Hypothalamus (tissue), 51 donors: ENCODE measurements at places on chromosomes 6 and 20.

GRCh38 chr20:42482808-42483207 is 706.9 kb downstream of the PTPRT start:
- no peak for DNase-seq

DNA sequence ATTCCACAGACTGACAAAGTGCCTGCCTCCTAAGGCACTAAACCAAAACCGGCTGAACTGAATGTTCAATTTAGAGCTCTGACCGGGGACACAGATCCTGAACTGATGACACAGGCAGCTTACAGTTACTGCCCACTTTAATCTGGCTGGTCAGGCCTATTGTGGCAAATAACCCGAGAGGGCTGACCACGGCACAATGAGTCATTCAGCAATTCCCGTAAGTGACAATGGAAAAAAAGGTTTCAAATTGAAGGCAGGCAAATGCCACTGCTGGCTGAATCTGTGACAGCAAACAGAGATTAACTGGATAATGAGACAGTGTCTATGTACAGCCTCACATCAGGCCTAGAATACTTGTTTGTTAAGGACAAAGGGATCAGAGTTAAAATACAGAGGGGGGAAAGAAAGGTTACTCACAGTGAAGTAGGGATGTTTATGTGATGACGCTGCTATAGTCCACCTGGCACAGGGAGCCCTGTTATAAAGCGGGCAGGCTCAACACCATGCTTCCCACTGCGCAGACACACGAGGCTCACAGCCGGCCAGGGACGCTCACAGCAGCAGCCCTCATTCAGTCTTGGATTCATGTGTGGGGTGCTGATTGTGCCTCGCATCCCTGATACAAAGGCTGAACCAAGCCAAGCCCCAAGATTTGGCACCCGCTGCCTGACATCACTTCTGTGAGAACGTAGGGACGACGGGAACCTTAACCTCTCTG is 54.4 kb downstream of the RTN4IP1 start:
- DNase-seq: peak; percentile 6

- no peak for DNase-seq
These were observed 1681.5 kb downstream of the HACE1 start for GRCh38 chr6:103178193-103178592.

DNA sequence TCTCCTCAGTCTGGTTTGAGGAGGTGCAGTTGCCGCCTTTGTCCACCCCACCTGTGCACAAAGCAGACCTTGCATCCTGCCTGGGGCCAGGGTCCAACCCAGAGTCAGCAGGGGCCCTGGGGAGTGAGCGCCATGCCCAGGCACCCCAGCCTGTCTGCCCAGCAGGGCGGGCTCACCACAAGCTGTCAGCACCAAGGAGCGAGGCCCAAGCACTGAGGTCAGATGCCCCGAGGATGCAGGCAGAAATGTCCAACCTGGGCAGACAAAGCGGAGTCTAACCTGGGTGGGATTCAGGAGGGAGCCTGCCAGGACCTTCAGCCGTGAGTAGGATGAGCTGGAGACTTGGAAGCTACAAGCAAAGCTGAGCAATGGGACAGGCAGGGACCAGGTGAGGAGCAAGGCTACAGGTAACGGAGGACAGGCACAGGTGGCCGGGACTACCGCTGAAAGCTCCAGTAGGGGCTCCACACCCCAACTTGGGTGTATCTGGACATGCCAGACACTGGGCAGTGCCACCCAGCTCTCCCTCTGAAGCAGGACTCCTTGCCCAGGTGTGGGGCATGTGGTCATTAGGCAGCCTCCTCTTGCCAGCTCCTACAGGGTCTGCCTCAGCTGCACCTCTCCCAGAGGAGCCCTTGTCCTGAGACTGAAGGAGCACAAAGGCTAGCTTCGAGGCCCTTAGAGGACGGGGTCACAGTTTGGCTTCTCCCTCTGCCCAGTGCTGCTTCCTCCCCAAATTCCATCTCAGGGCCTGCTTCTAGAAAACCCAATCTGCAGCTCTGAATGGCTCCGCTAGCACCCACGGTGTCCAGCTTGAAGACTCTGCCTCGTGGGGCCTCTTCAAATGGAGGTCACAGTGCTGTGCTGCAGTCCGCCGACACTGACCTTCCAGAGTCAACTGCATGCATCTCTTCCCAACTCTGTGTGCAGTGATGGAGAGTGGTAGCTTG is 210.6 kb upstream of the CDYL start:
- DNase-seq: no peak

- DNase-seq: no peak
These were observed 1.2 kb downstream of the TPD52L1 start for GRCh38 chr6:125154761-125155135.

- DNase-seq: no peak
These were observed 5.1 kb downstream of the SOX4 start for GRCh38 chr6:21598674-21599023.

GRCh38 chr20:10314198-10314597 is 95.6 kb downstream of the SNAP25 start:
- DNase-seq: no peak

DNA sequence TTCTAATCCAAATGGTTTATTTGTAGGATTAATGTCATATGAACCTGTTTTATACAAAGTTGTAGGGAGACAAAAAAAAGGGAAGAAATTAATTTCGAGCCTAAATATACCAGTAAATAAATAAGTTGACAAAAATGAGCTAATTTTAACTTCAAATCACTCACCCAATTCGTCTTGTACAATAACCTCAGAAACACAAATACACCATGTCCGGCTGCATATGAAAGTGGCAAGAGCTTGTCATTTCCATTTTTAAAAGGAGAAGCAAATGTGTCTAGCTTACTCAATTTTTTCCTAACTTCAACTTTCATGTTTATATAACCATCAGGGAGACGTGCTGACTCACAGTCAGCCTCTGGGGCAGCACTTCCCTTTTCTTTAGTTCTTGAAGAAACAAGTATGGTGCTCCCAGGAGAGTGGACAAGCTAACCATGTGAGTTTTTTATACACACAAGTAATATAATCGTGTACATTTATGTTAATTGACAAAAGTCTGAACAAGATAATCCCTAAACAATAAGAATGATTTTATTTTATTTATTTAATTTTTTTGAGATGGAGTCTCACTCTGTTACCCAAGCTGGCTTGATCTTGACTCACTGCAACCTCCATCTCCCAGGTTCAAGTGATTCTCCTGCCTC is 55.5 kb upstream of the SGK1 start:
- DNase-seq: no peak

DNA sequence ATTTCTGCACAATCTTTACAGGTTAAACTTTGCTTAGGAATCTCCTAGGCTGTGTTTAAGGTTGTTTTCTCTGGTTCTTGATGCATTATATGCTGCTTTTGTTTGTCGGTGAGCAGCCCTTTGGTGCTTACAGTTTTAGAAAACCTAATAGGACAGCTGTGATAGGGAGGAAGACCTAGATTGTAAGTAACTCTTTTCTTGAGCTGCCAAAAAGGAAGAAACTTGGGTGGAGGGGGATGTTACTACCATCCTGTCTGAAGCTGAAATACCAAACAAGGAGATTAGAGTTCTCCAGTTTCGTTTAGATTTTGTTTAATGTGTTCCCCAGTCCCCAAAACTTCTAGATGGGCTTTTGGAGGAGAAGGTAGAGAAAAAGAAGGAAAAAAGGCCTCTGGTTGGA is 72.0 kb downstream of the ANKS1A start:
- no peak for DNase-seq

DNA sequence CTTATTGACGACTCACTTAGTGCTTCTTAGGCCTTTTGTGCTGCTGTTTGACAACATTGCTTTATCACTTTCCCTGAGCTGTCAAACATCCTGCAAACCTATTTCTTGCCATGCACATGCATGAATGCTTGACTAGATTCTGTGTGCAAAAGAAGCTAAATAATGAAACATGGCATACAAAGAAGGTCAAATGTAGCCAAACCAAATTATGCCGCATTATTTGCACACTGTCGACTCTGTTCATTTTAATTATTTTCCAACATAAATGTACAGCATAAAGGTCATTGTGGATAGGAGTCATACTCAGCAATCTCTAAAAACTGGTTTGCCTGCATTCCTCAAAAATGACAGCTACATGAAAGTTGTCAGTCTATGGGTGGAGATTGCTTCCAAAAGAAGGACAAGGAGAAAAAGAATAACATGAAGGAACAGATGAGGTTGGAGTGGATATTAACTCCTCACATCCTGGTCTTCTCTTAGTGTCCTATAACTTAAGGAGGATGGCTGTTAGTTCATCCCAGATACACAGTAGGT is 123.1 kb upstream of the STXBP5 start:
- DNase-seq: no peak

DNA sequence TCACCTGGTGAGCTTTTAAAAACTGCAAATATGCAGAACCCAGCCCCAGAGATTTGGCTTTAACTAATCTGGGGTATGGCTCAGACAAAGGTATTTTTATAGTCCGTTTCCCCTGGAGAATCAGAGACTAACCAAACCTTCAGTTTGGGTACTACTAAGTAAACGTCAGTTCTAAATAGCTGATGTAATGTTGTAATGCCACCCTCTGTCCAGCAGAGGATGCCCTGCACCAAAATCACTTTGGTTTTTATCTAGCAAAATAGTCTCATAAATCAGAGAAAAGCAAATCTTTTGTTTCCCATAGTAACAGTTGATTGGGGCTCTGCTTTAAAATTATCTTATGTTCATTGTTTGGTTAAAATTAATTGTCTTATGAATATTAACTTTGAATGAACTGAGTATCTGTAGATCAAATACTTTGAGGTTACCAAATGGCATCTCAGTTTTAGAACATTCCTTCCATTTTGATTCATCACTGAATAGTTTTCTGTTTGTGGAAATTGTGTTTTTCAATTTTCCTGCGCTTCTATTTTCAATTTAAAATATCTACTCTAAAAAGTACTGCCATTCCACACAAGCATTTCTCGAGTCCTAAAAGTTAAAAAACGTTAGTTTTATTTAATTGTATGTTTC is 278.3 kb upstream of the PLCB4 start:
- no peak for DNase-seq

DNA sequence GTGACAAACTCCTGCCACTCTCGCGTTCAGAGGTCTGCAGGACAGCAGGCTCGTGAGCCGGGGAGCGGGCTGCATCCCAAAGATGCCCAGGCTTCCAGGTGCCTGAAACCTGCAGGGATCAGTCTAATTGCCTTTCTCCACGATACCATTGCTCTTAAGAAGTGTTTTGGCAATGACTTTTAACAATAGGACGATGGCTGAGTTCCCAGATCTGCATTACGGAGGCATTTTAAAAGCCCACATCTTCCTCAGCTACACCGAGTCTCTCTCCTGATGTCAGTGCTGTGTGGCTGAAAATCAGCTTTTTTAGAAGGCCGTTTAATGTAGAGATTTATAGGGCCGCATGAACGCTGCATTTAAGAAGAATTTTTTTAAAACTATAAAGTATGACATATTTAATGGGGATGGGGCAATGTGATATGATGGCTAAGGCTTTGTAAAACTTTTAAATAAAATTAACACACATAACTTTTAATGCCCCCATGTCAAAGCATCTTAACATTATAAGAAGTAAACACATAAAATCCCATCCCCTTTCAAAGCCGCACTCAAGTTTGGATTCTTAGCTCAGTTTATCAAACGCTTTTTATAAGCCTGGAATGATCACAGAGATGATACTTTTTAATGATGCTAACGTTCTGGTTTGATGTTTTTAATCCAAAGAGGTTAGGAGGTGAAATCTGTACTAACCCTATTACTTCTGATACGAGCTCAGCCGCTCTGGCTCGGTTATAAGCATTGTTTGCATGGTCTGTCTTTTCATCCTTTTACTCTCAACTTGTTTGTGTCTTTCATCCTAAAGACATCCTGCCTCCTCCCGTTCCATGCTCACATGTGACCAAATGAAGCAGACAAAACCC is 386.0 kb downstream of the SMOC2 start:
- no peak for DNase-seq

DNA sequence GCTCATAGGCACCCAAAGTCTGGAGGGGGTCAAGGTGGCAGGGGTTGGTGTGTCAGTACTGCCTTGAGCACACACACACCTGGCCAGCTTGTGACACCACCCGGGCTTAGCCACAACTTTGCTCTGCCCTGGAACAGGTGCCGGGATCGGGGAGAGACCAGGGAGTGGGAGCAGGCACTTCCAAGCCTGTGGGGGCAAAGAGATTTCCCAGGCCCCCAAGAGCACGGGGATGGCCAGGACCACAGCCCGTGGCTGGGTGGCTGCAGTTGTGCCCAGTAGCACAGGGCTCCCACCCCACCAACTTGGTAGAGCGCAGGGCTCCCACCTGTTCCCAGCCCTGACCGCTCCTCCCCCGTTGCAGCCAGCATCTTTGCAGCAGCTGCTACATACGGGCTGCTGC is 40.4 kb downstream of the WASF1 start:
- DNase-seq: no peak

GRCh38 chr20:59961423-59961822 is 3.2 kb downstream of the CDH26 start:
- no peak for DNase-seq

DNA sequence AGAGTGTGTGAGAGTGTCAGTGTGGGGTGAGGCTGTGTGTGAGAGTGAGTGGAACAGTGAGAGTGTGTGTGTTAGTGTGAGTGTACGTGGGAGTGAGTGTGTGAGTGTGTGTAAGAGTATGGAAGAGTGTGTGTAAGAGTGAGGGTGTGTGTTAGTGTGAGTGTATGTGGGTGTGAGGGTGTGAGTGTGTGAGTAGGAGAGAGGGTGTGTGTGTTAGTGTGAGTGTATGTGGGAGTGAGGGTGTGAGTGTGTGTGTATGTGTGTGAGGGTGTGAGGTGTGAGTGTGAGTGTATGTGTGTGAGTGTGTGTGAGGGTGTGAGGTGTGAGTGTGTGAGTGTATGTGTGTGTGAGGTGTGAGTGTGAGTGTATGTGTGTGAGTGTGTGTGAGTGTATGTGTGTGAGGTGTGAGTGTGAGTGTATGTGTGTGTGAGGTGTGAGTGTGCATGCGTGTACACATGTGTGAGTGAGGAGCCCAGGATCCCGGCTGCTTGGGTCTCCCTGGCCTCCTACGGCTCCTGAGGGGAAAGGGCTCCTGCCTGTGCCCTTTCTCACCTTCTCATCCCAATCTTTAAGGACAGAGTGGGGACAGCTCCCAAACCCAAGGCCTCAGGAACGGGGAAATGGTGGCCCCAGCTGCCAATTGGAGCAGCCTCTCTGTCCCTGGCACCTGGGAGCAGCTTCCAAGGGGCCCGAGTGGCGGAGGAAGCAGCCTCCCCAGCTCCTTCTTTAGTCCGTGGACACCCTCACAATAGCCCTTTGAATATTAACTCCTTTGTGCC is 100.2 kb downstream of the PSMB1 start:
- no peak for DNase-seq

GRCh38 chr6:81772741-81773140 is 20.3 kb upstream of the TENT5A start:
- no peak for DNase-seq

DNA sequence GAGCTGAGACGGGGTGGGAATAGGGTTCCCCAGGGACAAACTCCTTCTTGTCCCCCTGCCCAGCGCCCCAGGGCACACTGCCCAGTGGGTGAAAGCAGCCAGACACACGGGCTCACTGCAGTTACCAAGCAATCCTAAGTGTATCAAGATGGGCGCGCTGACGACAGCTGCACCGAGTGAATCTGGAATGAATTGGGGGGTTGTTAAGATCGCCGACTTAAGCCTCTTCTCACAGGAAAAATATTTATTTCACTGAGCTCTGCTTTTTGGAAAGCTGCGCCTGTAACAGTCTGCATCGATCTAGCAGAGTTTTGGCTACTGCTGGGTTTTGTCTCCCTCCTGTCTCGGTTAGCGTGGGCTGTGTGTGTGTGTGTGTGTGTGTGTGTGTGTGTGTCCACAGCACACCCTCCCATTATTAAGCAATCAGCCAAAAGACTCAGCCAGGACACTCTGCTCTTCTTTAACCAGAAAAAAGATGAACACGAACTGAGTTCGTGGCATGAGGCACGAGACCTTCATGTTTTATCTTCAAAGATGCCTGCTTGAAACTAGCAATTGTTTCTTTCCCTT is 35.9 kb downstream of the RIPOR3 start:
- peak; percentile 32 for DNase-seq

GRCh38 chr20:41095110-41095969 is 42.0 kb upstream of the PLCG1 start:
- peak; percentile 32 for DNase-seq
